ENCODE measurements at places on chromosomes 12 and 14.
A peak's percentile ranks its signal among the peaks of the same experiment; 100 is the strongest.

- peak; percentile 5 for DNase-seq
These were observed 966.1 kb downstream of the FSCB start for GRCh38 chr14:43540948-43541347.

DNA sequence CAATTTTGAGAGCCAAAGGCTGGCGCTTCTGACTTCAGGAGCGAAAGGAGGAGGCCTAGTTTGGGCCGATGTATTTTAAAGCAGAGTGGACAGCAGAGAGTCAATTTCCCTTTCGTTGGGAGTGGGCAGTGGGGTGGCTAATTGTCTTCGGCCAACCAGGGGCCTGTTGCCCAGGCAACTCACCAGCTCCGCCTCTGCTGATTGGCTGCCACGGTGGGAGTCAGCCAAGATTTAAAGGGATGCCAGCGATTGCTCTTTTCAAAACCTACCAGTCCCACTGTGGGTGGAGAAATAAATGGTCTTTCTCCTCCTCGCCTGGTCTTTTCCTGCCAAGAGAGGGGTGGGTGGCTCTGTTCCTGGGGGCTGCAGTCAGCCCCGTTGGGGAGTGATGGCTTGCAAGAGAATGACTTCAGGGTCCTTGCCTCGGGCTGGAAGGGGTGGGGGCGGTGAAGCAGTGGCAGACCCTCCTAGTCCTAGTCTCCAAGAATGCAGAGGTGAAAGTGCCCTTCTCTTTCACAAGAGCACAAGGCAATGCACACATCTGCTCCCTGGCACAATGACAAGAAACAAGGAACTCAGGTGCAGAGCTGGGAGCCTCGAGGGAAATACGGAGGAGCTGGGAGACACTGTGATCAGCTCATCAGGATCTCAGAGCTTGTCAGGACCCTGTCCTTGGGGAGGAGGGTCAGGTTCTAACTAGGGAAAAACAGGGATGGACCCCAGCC is 37.7 kb downstream of the RASAL1 start:
- no peak for DNase-seq

DNA sequence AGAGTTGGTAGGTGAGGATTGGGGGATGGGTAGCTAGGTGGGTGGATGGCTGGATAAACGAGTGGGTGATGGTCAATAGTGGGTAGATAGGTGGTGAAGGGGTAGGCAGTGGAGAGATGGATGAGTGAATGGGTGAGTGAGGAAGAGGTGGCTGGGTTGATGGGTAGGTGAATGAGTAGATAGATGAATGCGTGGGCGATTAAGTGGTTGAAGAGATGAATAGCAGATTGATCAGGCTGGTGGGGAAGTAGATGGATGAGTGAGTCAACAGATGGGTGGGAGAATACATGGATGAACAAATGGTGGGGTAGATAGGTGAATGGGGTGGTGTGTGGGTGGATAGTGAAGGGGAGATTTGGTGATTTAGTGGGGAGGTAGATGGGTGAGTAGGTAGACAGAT is 51.1 kb downstream of the SYNE3 start:
- DNase-seq: no peak

DNA sequence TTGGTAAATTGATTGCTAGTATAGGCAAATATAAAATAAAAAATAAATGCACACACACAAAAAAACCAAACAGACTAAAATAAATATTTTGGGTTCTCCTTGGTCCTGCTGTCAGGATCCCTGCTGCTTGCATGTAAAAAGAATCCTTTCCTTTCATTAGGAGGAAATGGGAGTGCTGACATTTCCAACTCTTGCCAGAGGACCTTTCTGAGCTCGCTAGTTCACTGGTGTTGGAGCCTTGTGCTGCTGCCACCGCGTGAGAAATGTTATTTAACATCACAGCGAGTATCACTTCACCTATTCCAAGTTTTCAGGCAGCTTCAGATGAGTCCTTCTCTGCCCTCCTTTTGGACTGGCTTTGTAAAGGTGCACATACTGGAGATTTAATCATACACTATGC is 358.9 kb downstream of the NPAS3 start:
- no peak for DNase-seq

DNA sequence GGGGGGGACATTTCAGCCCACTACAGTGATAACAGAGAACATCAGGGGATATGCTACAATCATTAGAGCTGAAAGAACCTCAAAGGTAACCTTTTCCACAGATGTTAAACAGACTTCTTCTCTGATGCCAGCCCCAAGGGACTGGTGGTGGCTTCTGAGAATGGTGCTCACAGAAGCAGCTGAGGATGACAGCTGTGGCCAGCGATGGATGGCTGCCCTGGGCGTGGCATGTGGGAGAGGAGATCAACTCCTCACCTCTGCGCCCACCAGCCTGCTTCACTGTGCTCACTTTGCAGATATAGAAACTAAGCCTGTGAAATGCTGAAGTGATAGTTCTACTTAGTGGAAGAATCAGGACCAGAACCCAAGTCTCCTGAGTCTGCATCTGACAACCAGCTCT is 33.0 kb downstream of the FOXN3 start:
- DNase-seq: no peak

Measured in hematopoietic multipotent progenitor cell treated with erythropoietin and hydrocortisone succinate and interleukin-3 and kit ligand, for 4 days (in vitro differentiated cells).